SK-N-SH (cell line): ENCODE measurements at places on chromosomes 7 and 10. TPM values are rescaled to one million over a fixed set of nuclear protein-coding genes. Genes with fewer than 3 reads are reported as not detected.

Gene ANKRD22
- 0.15 TPM in 2 replicates for polyA plus RNA-seq

Gene HYAL4
- not detected in 2 replicates for polyA plus RNA-seq

Gene SPDYE11
- polyA plus RNA-seq = not detected in 2 replicates

Gene GIMAP4
- not detected in 2 replicates for polyA plus RNA-seq
